Activated T-helper 9 cell treated with anti-CD3 and anti-CD28 coated beads, Interleukin-2, amount 50 U/mL, for 16 hours (primary cell): ENCODE measurements at places on chromosomes 12 and 14.

- DNase-seq, result no peak
These were observed 376.6 kb upstream of the TBX3 start for GRCh38 chr12:115060477-115061168.

- DNase-seq, result peak; percentile 40
These were observed 5.1 kb downstream of the ADCY4 start for GRCh38 chr14:24329736-24330135.

DNA sequence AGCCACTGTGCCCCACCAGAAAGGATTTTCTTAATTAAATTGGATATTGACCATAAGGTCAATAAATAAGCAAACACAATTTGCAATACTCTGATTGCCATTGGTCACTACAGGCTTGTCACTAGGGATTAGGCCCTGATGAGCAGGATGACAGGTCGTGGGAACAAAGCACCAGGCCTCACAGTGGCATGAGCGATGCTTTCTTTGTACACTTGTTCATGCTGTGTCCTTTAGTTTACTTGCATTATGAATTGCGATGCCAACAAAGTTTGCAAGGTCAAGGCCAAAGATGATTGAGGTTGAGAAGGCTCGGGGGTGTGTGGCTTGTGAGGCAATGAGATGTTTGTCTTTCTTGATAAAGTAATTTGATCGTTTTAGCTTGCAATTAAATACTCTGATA lies 136.0 kb downstream of the TTC8 start:
- no peak for DNase-seq

- no peak for DNase-seq
These were observed 3.5 kb downstream of the SERPINA5 start for GRCh38 chr14:94584591-94585280.

DNA sequence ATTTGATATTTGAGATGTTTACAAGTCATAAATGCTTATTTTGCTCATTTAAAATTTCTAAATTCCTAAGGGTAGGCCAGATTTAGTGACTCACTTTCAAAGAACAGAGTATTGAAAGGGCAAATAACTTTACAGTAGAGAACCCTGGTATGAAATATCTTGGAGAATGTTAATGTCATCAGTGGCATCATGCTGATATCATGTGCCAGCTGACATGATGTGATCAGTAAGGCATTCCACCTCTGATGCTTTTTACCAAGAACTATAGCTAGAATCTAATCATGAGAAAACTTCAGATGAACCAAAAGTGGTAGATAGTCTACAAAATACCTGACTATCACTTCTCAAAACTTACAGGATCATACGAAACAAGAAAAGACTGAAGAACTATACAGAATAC lies 2.9 kb upstream of the FLRT2 start:
- DNase-seq, result no peak

DNA sequence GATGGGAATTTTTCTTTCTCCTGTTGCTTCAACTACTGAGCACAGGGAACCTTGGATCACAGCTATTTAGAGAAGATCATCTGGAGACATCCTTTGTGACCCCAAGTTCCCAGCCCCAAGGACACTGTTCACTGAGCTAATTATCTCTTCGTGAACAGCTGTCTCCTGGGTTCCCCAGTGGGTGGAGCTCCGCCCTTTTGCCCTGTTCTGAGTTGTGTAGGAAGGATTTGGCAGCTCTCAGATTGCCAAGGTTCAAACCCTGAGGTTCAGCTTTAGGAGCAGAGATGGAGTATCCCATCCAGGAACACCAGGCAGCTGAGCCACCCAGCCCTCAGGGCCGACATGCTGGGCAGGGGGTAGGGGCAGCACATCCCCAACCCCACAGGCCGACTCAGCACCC lies 32.0 kb downstream of the NGB start:
- no peak for DNase-seq

DNA sequence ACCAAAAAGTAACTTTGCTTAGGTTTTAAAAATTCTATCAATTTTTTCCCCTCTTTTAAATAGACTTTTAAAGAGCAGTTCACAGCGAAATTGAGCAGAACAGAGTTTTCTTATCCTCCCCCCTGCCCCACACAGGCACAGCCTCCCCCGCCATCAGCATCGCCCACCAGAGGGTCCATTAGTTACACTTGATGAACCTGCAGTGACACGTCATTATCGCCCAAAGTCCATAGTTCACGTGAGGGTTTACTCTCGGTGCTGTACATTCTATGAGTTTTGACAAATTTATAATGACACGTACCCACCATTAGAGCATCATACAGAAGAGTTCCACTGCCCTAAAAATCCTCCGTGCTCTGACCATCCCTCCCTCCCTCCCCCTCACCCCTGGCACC lies 58.4 kb downstream of the FZD10 start:
- DNase-seq, result no peak

DNA sequence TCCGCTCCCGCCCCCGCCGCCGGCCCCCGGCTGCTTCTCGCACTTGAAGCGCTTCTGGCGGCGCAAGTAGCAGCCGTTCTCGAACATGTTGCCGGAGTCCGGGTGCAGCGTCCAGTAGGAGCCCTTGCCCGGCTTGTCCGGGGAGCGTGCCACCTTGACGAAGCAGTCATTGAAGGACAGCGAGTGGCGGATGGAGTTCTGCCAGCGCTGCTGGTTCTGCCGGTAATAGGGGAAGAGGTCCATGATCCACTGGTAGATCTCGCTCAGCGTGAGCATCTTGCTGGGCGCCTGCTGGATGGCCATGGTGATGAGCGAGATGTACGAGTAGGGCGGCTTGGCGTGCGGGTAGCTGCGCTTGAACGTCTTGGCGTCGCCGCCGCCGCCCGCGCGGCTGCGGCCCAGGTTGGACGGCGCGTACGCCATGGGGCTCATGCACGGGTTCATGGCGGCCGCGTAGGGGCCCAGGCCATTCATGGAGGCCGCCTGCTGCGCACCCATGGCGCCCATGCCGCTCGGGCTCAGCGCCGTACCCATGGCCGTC lies 3.0 kb downstream of the FOXA1 start:
- no peak for DNase-seq

- no peak for DNase-seq
These were observed 921.2 kb upstream of the FOXG1 start for GRCh38 chr14:27845241-27845850.

- DNase-seq, result no peak
These were observed 92.7 kb upstream of the PRMT8 start for GRCh38 chr12:3398196-3398789.

DNA sequence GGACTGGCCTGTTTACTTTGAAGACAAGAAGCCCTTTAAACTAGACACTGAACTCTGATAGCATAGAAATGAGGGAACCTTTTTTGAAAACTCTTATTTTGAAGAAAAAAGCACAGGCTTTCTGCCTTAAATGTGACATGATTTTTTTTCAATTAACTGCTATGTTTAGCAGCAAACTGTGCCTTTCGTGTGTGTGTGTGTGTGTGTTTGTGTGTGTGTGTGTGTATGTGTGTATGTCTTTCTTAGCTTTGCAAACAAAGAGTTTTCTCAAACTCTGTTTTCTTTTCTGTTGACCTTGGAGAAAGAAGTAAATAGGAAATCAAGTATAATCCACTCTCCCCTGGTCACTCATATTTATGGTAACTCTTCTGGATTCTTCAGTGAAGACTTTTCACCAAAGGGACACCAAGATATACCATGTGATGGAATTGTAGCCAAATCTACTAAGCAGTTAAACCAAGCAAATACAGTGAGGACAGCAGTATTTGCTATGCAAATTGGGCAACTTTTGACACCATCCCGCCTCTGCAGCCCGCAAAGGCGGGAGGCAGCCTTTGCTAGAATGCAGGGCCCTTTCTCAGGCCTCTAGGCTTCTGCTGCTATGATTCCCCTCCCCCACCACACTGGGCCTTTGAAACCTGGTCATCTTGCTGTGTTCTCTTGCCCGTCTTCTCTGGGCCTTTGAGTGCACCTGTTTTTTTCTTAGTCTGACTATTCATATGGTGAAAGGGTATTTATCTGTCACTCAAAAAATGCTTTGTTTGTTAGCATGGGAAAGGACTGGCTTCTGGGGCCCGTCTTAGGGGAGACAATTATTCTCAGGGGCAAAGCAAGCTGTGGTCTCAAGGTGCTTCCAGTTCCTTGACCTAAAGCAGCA lies 107.9 kb downstream of the MYRFL start:
- DNase-seq, result no peak

DNA sequence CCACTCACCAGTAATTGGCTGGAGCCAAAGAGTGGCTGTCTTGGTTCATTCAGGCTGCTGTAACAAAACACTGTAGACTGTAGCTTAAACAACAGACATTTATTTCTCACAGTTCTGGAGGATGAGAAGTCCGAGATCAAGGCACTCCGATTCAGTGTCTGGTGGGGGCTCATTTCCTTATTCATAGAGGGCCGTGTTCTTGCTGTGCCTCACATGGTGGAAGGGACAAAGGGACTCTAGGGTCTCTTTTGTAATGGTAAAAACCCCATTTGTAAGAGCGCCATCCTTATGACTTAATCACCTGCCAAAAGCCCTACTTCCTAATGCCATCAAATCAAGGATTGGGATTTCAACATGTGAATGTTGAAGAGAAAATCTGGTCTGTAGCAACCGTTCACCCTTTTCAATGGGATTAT lies 34.7 kb upstream of the CDKN3 start:
- no peak for DNase-seq

DNA sequence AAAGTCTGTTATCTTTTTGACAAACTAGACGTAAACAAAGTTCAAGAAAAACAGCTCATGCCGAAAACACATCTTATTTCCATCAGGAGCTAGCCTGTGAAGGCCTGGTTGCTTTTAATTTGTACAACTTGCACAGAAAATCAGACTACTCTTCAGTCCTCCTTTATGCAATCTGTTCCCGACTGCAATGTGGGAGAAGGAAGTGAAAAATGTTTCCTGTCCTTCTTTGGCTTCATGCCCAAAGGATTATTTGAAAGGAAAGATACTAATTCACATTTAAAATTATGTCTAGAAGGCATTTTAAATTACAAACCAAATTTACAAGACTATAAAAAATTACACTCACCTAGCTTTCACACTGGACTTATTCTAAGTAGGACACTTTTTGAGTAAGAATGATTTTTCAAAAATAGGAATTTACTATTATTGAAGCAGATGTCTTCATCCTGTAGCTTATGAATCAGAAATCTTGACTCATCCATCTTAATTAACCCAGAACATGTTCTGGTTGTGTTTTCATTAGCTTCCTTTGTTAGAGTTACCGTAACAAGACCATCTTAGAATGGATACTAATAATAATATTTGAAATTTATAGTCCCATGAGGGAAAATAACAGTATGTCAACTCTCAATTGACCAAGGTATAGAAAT lies 272.6 kb downstream of the PRKD1 start:
- no peak for DNase-seq

GRCh38 chr14:52413729-52414408 lies 99.8 kb downstream of the PTGER2 start:
- DNase-seq, result no peak

DNA sequence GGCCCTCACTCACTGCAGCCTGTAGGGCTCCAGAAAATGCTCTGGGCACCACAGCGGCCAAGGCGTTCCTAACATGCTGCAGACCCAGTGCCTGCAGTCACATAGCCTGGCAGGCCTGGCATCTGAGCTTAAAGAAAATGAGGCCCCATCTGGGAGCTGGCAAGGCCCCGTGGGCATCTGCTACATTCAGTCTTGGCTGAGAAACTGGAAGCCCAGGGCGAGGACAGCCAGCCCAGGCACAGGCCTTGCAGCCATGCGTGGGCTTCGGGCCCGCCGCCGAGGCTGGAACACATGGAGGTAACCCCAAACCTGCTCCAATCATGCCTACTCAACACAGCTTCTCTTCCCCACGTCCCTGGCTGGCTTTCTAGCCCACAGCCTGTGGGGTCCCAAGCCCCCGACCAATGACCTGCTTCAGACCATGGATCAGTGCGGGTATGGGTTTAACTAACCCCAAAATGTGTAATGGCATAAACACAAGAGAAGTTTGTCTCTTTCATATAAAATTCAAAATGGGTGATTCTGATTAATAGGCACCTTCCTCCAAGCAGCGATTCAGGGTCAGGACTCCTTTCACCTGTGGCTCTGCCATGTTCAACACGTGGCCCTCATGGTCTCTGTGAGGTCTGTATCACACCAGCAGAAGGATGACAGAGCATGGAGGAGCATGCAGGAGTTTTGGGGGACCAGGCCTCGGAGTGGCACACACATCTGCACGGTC lies 6.4 kb downstream of the NGB start:
- no peak for DNase-seq

DNA sequence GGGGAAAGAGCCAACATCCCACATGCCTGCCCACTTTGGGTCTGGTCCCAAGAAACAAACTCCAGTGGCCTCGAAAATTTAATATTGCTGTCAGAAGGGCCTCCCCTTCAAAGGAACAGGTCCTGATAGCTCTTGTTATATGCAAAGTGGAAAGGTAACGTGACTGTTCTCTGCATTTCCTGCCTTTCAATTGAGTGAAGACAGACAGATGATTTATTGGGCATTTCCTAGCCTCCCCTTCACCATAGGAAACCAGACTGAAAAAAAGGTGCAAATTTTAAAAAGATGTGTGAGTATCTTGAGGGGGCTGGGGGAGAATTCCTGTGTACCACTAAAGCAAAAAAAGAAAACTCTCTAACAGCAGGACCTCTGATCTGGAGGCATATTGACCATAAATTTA lies 235.2 kb downstream of the ZFP36L1 start:
- no peak for DNase-seq

DNA sequence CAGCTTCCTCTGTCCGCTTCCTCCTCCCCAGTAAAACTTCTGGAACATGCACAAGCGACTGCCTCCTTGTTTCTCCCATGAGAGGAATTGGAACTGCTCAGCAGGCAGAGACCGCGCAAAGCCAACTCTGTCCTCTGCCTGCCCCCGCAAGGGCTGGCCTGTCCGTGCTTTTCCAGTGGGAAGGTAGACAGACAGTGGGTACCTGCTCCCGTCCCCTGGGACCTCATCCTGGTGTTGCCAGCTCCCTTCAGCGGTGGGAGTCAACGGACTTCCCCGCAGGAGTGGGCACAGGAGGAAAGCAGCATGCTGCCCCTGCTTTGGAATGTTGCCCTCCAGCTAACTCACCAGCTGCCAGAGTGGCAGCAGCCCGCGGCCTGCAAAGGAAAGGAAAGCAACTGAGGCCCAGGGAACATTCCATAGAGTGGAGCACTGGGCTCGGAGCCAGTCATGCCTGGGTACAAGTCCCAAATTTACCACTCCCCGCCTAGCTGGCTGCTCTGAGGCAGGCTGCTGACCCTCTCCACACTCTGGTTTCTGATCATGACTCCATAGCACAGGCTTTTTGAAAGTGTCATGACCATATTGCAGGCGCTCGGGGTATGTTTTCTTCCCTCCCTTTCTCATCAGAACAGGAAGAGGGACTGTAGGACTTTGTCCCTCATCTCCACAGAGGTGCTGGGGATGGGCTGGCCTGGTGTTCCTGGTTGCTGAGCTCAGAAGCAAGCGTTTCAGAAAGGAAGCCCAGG lies 89.2 kb upstream of the CLMN start:
- DNase-seq, result no peak

GRCh38 chr12:108955225-108955835 lies 65.5 kb downstream of the SVOP start:
- DNase-seq, result no peak

- no peak for DNase-seq
These were observed 200.4 kb downstream of the PTPRO start for GRCh38 chr12:15522574-15523187.
